ENCODE measurements at places on chromosomes 4 and X. TPM values are rescaled to one million over a fixed set of nuclear protein-coding genes. Genes with fewer than 3 reads are reported as not detected.
A peak's percentile ranks its signal among the peaks of the same experiment; 100 is the strongest.

DNA sequence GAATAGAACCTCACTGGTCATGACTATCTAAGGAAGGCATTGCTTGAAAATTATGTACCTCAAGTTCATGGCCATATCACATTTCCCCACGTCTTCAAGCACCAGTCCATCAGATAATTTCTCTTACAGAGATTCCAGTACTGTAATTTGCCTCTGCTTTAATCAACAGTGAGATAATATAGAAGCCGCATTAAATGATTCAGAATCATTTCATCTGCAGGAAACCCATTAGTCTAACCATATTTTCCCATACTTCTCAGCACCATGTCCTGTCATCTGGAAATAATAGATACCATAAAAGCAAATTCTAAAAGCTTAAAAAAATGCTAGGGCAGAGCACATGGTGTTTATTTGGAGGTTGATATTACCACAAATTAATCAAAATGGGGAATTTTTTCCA is 310.3 kb upstream of the SLIT2 start:
- DNase-seq = no peak

GRCh38 chr4:19379191-19379708 is 872.5 kb upstream of the SLIT2 start:
- DNase-seq = no peak

GRCh38 chr4:1661695-1662094 is 22.4 kb downstream of the FAM53A start:
- DNase-seq = peak; percentile 24

GRCh38 chrX:30612250-30612655 is 34.7 kb upstream of the TASL start:
- DNase-seq = peak; percentile 36

DNA sequence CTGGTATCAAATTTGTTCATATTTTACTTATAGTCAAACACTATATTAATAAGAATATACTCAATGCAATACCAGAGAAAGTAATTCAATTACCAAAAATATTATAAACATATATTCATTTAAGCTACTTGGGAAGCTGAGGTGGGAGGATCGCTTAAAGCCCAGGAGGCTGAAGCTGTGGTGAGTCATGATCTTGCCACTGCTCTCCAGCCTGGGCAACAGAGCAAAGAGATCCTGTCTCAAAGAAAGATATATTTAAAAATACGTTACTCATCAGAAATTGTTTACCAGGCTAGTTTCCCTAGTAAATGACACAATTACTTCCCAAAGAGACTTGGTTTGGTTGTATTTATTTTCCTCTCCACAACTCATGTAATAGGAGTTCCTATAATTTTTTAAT is 433.6 kb downstream of the GASK1B start:
- DNase-seq = no peak

GRCh38 chrX:154727871-154728270 is 23.0 kb downstream of the GAB3 start:
- no peak for DNase-seq

GRCh38 chr4:136025540-136025939 is 1506.8 kb downstream of the PCDH18 start:
- DNase-seq = no peak

The PLP1 gene
- total RNA-seq = 0.27 TPM

The DUSP21 gene
- not detected for total RNA-seq

- DNase-seq = no peak
These were observed 7.5 kb downstream of the CPE start for GRCh38 chr4:165386328-165386727.

GRCh38 chrX:13167481-13168231 is 123.2 kb upstream of the FAM9C start:
- DNase-seq = no peak

GRCh38 chrX:40165861-40166260 is 68.1 kb upstream of the BCOR start:
- no peak for DNase-seq

GRCh38 chr4:27791640-27792039 is 931.0 kb downstream of the STIM2 start:
- no peak for DNase-seq

The RHOXF2B gene
- total RNA-seq = not detected

GRCh38 chr4:7904952-7905915 is 34.4 kb downstream of the AFAP1 start:
- DNase-seq = no peak

- DNase-seq = no peak
These were observed 230.8 kb downstream of the SHOX start for GRCh38 chrX:861340-861890.

DNA sequence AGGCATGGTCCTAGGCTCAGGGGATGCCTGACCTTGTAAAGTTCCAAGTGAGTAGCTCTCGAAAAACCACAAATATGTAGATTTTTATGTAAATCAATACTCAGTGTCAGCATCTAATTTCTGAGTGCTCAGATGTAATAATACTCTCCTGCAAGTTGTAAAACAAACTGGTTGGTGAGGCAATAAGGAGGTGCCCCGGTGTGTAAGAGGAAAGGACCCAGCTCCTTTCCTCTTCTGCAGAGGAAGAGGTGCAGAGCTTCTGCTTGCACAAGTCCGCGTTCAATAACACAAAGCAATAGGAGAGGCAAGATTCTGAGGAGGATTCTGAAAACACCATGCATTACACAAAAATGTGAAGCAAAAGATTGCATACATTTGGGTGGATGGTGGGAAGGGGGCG is 43.6 kb upstream of the ENPP6 start:
- DNase-seq = no peak

GRCh38 chr4:156999175-156999517 is 27.5 kb upstream of the PDGFC start:
- DNase-seq = peak; percentile 79

GRCh38 chr4:177671845-177672244 is 229.6 kb upstream of the AGA start:
- no peak for DNase-seq

- no peak for DNase-seq
These were observed 279.0 kb downstream of the CFAP47 start for GRCh38 chrX:36198575-36198974.

GRCh38 chr4:86043755-86044592 is 315.9 kb downstream of the MAPK10 start:
- DNase-seq = peak; percentile 32

DNA sequence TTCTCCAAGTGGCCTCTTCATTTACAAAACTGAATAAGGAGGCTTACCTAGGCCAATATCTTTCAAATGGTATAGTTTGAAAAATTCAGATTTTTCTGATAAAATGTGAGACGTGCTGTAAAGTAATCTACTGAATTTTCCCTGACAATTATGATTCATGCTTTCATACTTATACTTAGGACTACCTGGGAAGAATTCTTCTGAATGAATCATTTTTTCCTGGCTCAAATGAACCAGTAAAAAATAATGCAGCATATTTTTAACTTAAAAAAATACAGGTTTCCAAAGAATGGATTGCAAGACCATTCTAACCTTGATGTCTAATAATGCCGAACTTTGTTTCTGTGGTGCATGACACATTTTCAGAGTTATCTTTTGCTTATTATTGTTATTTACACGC is 375.4 kb downstream of the ZNF674 start:
- no peak for DNase-seq

The RHOXF1 gene
- not detected for total RNA-seq

DNA sequence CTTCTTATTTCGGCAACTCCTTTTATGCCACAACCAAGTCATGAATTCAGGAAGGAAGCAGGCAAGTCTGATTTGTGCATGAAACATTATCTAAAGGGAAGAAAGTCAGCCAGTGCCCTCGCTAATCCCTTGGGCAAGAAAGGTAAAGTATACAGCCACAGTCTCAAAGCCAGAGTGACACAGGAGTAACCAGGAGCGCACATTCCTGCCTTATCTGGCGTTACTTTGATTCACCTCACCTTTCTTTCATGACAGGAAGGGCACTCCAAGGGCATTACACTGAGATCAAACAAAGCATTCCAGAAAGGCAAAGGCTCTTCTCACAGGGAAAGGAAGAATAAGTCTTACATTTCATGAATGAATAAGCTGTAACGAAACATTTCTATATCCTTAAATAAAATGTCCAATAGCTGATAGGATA is 38.8 kb downstream of the FAT1 start:
- peak; percentile 93 for DNase-seq

The HNRNPDL gene
- 452 TPM for total RNA-seq

The GAB3 gene
- total RNA-seq = not detected

The USP26 gene
- total RNA-seq = not detected

The XIAP gene
- total RNA-seq = 53.0 TPM

- DNase-seq = peak; percentile 3
These were observed 110.1 kb downstream of the LARP7 start for GRCh38 chr4:112747036-112747435.

DNA sequence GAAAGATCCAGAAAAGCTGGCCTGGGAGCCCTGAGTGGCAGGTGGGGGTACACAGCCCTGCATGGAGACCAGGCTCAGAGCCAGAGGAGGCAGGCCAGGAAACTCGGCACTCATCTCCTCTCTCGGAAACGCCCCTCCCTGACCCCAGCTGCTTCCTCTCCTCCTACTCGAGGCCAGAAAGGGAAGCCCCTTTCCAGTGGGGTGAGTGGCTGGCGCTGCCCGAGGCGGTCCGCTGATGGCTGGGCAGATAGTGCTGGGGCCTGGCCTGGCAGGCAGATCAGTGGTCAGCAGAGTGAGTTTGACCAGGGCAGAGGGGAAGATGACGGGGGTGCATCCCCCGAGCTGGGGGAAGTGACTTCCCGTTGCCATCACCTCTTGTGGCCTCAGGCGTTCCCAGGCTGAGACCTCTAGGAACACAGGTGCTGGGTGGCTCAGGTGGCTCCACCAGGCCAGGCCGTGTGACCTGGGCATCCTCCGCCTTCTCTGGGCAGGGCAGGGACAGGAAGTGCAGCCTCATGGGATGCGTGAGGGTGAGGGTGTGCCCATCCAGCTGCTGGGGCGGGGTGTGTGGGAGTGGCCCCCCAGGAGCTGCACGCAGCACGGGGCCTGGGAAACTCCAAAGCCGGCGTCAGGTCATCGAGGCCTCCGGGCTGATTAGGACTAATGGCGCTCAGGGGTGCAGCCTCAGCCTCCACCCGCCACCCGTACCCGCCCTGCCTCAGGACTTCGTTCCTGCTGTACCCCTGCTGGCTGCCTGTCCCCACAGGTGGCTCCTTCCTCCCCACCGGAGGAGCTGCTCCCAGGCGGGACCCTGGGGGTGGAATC is 5.7 kb downstream of the SH3BP2 start:
- DNase-seq = no peak

GRCh38 chr4:74714611-74715130 is 79.7 kb downstream of the BTC start:
- no peak for DNase-seq

- DNase-seq = no peak
These were observed 403.6 kb upstream of the ANXA10 start for GRCh38 chr4:167688660-167689142.

The CFAP299 gene
- total RNA-seq = not detected

DNA sequence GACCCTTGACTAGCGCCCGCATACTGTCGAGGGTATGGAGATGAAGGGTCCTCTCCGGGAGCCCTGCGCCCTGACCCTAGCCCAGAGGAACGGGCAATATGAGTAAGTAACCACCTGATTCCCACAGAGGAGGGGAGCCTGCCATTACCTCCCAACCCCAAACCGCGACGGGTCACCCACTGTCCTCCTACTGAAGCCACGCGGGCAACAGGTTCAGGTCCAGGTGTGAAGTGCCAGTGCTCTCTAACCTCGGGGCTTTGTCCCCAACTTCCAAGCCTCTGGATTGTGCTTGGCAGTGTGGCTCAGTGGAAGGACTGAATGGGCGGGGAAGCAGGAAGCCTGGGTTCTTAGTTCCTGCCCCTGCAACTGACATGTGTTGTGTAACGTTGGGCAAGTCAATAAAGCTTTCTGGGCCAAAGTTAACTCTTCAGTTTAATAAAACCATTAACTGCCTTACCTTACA is 694 bp downstream of the OCRL start:
- peak; percentile 12 for DNase-seq

GRCh38 chrX:154135458-154136229 is 8.4 kb upstream of the OPN1LW start:
- DNase-seq = no peak

DNA sequence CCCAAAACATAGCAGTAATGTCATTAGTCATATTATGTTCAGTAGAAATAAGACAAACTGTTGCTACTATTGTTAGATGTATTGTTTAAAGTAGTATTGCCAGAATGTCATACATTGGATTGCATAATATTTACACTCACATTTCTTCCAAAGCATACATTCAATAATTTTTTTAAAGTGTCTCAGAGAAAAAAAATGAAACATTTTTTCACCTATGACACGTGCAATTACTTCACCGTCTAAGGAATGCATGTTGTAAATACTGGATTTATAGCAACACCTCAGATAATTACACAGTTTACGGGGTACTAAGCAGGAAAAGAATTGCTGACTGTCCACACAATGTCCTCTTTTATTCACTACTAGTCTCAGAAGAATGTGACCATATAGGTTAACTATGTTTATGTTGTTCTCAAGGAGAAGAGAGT is 162.1 kb downstream of the PCDH18 start:
- no peak for DNase-seq

GRCh38 chr4:31069151-31069550 is 349.0 kb downstream of the PCDH7 start:
- no peak for DNase-seq

DNA sequence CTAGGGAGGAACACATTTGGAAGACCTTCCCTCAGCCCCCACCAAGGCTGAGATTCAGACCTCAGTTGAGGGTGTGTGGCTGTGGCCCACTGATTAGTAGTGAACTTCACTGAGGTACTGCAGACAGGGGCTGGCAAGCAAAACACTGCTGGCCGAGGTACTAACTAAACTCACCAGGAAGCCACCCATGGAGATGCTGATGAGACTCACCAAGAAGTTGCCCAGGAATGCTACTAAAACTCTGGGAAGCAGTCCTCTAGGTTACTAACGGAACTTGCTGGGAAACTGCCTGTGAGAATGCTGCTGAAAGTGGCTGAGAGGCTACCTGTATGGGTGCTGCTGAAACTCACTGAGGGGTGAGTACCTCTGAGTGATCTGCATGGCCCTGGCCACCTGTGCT is 372.4 kb upstream of the RPS6KA3 start:
- no peak for DNase-seq

- no peak for DNase-seq
These were observed 77.9 kb downstream of the ADGRL3 start for GRCh38 chr4:61277785-61278760.

The CYTL1 gene
- not detected for total RNA-seq

The TRIM60 gene
- not detected for total RNA-seq

GRCh38 chr4:51855751-51856150 is 12.8 kb downstream of the DCUN1D4 start:
- no peak for DNase-seq

DNA sequence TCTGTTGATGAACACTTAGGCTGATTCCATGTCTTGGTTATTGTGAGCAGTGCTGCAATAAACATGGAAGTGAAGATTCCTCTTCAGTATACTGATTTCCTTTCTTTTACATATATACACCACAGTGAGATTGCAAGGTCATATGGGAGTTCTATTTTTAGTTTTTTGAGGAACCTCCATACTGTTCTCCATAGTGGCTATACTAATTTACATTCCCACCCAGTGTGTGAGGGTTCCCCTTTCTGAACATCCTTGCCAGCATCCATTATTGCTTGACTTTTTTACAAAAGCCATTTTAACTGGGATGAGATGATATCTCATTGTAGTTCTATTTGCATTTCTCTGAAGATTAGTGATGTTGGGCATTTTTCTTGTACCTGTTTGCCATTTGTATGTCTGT is 80.5 kb upstream of the GALNT7 start:
- no peak for DNase-seq

GRCh38 chrX:109600237-109600651 is 24.7 kb downstream of the KCNE5 start:
- DNase-seq = no peak

The DACH2 gene
- total RNA-seq = not detected

The KDR gene
- total RNA-seq = not detected

GRCh38 chr4:53361451-53361850 is 4.4 kb downstream of the SCFD2 start:
- no peak for DNase-seq

All from HepG2 (cell line).